ENCODE measurements at places on chromosomes 7 and 10.
A peak's percentile ranks its signal among the peaks of the same experiment; 100 is the strongest.

- DNase-seq: no peak
Measured at GRCh38 chr7:997404-998395, 14.7 kb downstream of the CYP2W1 start.

DNA sequence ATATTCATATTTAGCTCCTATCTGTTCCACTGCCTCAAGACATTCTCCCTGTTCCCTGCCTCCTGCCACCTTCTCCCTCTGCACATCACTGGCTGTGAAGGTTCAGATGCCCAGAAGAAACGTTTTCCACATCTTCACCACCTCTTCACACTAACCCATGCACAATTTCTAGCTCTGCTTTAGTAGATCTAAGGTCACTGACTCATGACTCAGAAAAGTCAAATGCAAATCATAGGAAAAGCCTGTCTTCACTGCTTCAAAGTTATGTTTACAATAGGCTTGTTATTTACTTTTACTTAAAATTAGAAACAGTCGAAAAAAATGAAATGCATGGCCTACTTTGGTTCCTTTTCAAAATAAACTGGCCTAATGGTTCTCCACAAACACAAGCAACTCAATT, 2.5 kb downstream of the SCRN1 start:
- no peak for DNase-seq

DNA sequence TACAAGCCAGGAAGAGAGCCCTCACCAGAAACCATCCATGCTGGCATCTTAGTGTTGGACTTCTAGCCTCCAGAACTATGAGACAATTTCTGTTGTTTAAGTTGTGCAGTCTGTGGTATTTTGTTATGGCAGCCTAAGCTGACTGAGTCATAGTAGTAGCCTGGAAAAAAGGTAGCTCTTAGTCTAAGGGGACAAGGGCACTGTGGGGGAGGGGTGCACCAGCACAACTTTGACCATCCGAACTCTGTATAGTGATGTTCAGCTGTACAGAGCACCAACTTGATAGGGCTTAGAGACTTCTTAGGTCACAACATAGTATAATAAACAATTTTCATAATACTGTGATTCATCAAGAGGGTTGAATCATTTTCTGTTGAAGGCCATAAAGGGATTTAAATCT, 14.3 kb downstream of the EIF4EBP2 start:
- no peak for DNase-seq

- no peak for DNase-seq
Measured at GRCh38 chr10:69317626-69318105, 39.4 kb downstream of the HK1 start.

- no peak for DNase-seq
Measured at GRCh38 chr10:9786101-9786500, 1231.6 kb upstream of the CELF2 start.

GRCh38 chr7:135239263-135239662, 5.6 kb downstream of the STRA8 start:
- DNase-seq: no peak

GRCh38 chr7:12549106-12549505, 21.4 kb upstream of the SCIN start:
- no peak for DNase-seq

DNA sequence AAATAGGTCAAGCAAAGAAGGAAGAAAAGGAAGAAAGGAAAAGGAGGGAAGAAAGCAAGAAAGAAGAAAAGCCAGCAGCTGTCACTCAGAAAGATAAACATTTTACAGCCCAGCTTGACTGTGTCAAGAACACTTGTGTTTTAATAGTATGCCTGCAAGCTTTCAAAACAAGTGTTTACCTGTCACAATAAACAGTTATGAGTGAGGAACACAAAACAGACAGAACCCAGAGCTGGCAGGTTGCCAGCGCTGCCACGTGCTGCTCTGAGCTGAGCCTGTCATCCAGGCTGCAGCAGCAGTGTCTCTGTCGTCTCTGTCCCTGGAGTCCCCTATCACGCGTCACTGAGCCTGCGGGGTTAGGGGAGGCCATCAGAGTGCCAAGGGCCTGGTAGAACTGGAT, 827.6 kb upstream of the AUTS2 start:
- DNase-seq: no peak

DNA sequence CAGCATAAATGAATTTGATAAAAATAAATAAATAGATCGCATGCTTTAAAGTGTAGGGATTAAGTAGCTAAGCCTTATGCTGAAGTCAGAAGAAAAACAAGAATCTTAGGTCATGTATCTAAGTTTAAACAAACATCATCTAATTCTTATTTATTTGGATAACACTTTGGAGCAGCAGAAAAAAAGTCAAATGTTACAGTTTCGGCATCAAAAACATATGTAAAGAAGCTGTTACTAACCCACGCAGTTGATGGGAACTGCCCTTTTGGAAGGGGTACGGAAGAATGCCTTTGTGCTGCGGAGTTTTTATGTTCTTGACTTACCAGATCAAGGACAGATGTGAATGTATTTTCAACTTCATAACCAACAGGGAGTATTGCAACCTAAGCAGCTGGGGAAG, 37.3 kb upstream of the HABP2 start:
- DNase-seq: no peak

DNA sequence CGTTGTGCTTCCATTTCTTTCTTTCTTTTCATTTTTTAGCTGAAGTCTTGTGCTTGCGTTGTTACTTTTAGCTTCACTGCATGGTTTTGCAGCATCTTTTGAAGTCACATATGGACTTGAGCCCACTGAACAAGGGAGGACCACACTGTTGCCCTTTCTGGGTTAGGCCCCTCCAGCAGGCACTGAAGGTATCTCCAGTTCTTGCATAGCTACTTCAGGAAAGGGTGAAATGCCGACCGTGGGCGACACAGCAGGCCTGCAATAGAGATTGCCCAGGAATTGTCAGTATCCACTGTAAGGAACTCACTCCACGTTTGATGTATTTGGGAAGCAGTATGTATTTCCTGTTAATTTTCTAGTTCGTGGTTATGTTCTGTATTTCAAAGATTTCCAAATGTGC, 85.1 kb downstream of the WDR37 start:
- no peak for DNase-seq

GRCh38 chr10:64312876-64313275, 791.7 kb downstream of the REEP3 start:
- no peak for DNase-seq

- no peak for DNase-seq
Measured at GRCh38 chr10:30576641-30577040, 52.9 kb downstream of the LYZL2 start.

- DNase-seq: no peak
Measured at GRCh38 chr7:155961241-155962190, 149.3 kb upstream of the SHH start.

- DNase-seq: no peak
Measured at GRCh38 chr7:2641406-2642393, 9.9 kb downstream of the TTYH3 start.

DNA sequence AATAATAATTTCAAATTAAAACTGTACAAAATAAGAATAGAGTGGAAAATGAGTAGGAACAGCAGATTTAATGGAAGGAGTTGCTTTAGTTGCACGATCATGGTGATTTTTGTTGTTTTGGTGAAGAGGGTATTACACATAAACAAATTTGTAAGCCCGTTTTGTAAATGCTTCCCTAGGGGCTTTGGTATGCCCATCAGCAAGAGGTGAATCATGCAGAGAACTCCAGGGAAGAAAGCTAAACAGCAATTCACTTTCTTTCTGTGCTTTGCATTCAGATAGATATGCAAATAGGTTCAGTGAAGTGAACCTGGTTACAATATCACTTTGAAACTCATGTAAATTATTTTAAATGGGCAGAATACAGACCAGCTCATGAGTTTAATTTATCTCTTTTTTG, 422.2 kb upstream of the MTPN start:
- DNase-seq: no peak

DNA sequence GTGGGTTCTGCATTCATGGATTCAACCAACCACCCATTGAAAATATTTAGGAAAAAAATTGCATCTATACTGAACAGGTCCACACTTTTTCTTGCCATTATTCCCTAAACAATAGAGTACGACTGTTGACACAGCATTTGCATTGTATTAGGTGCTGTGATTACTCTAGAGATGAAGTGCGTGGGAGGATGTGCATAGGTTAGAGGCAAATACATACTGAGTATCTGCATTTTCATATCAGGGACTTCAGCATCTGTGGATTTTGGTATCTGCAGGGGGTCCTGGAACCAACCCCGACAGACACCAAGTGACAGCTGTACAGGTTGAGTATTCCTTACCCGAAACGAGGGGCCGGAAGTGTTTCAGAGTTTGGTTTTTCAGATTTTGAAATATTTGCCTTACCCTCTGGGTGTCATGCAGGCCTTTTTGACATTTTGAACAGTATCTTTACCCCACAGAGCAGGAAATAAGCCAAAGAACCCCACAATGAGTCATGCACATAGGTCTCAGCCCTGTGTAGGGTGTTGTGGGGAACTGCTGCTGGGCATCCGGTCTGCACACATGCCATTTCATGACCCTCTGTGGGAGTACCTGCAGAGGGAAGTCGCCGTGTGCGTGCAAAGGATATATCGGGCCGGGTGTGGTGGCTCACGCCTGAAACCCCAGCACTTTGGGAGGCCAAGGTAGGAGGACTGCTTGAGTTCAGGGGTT, 14.5 kb downstream of the NUDT5 start:
- peak; percentile 74 for DNase-seq

GRCh38 chr7:139643951-139644585, 120.6 kb downstream of the CLEC2L start:
- peak; percentile 47 for DNase-seq

DNA sequence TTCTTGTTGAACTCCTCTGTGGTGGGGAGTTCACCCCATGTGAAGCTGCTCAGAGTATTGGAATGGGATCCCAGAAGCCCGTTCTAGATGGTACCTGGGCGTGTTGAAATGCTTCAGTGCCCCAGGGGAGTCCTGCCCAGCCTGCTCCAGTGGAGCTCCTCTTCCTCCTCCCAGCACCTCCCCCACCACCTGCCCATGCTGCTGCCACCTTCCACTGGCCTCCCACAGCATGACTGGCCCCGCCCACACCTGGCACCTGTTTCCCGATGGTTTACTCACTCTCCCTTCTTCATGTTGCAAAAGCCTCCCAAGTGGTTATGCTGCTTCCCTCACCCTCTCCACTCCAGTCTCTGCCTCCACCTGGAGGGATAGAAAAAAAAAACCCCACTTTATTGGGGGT, 32.2 kb upstream of the PCBD1 start:
- DNase-seq: no peak

DNA sequence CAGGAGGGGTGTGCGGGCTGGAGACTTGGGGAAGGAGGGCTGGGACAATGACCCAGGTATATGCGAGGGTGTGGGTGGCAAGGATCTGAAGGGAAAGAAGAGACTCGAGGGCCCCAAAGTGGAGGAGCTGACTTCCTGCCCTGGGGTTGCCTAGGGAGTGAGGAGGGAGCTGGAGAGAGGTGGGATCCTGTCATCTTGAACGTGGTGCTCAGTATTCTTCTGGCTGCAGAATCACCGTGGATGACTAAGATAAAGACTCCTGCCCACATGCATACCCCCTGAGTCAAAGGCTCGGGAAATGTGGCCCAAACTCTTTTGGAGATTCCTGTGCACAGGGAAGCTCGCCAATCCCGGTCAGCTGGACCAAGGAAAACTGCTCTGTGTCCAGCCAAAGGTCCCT, 31.2 kb downstream of the COL17A1 start:
- DNase-seq: no peak

- DNase-seq: no peak
Measured at GRCh38 chr7:151902311-151902710, 25.4 kb upstream of the PRKAG2 start.

DNA sequence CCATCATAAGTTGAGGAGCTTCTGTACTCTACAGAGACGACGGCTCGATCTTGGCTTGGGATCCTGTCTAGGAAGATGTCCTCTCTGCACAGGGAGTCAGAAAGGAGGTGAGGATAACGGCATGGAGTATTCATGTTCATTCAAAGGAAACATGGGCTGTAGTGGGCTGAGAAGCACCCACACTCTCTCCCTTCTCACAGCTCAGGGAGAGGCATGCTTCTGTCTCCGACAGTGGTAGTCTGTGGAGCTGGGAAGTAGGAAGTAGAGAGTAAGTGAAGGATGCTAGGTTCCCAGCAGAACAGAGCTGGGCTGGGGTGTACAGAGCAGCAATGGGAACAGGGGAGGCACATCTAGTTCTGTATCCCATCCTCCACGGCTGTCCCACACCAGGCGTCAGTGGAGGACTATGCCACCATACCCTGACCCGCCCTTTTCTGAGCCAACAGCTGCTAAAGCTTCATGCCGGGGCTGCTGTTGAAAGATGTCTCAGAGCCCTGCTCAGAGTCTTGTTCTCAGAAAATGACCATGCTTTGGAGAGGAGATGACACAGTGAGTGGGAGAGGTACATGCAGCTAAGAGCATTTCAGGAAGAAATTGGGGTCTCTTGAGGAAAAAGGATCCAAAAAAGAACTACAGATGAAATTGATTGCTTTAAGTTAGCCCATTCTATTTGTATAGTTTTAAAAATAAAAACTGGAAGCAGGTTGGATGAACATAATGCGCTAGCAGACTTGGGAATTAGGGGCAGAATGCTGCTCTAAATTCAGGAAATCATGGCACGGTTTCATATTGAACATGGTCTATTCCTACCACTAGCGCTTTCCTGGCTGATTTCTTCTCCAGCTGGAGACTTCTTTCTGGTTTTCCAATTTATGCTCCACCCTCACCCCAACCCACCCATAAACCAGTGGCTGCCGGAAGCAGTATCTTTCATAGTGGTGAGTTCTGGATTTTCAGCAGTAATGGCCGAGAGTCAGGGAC, 138.6 kb downstream of the CHN2 start:
- DNase-seq: no peak

DNA sequence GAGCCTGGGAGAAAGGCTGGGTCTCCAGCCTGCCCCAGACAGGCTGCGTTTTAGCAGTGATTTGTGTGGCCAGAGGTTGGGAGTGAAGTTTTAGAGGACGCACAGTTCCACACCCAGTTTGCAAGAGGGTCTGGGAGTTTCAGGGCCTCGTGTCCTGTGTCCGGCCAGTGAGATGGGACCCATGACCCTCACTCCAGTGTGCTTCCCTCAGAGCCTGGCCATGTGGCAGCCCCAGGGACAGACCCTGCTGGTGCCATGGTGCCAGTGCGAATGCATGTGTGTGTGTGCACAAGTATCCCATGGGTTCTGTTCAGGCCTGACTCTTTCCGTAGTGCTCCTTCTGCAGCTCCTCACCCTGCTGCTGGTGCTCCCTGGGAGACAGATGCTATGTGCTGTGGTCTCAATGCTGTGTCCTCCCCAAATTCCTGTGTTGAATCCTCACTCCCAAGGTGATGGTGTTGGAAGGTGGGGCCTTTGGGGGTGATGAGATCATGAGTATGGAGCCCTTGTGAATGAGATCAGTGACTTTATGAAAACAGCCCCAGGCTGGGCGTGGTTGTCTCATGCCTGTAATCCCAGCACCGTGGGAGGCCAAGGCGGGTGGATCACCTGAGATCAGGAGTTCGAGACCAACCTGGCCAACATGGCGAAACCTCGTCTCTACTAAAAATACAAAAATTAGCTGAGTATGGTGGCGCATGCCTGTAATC, 16.5 kb downstream of the ECHDC3 start:
- no peak for DNase-seq

Data from activated naive CD4-positive, alpha-beta T cell treated with anti-CD3 and anti-CD28 coated beads for 36 hours (primary cell).